ENCODE measurements at places on chromosomes 13 and 19.

DNA sequence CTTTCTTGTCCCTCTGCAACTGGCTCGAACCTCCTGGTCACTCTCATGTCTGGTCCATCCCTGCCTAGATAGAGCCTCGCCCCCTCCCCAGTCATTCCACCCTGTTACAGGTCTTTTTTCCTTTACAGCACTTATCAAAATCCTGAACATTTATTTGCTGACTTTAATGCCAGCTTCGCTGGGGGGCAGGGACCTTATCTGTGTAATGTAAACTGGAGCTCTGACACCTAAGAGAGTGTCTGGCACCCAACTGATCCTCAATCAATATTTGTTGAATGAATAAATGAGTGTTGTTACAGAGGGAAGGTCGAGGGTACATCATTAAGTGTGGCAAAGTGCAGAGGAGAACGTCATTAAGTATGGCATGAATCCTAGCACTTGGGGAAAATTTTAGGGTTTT lies 16.7 kb downstream of the FAAP24 start:
- no peak for DNase-seq

DNA sequence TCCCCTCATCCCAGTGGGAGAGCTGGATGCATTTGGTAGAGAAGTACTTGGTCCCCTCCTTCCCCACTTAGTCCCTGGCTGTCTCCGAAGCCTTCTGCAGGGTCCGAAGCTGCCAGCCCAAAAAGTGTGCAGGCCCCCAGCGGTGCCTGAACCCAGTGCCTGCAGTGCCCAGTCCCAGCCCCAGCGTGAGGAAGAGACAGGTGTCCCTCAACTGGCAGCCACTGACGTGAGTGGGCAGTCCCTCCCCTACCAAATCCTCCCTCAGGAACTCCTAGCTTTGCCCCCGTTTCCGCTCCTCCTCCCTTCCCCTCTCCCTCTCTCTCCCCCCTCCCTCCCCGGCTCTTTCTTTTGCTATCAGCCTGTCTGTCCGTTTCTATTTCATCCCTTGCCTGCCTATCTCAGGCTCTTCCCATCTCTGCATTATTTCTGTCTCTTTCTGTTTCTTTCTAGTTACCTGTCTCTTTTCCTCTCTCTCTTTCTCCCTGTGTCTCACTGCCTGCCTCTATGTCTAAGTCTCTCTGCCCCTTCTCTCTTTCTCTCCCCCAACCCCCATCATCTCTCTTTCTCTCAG lies 1.8 kb upstream of the LTBP4 start:
- DNase-seq: no peak

DNA sequence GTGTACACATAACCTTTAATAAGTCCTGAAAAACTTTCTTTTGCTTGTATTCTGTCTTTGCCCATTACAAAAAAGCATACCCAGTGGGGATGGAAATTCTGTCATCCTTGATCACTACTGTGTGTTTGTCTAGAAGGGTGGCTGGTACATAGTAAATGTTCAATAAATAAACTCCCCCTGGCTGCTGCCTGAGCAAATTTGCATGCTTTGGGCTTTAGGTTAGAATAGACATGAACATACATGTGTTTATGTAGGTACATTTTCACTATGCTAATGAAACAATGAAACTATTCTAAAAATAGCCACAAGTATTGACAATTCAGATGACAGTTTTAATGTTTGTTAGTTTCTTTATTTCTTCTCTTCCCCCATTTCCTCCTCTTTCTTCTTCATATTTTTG lies 36.1 kb downstream of the TNFSF13B start:
- DNase-seq: no peak

DNA sequence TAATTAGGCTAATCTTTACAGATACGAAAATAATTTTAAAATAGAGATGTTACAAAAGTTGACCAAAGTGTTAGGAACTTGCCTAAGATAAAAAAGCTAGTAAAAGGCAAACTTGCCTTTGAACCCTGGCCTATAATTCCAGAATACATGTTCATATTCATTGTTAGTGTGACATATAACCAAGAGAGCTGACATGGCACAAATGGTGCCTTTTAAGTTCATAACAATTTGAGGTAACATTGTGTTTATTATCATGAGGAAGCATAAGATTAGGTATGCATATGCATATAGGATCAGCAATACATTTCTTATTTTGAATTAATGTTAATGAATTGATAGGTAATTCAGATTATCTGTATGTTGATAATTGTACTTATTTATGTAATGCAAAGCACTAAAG lies 1537.9 kb upstream of the PRR20A start:
- DNase-seq: no peak

- DNase-seq: no peak
These were observed 496.8 kb upstream of the PCDH9 start for GRCh38 chr13:67726979-67727378.
